Pancreas (tissue), 10 donors: ENCODE measurements at places on chromosomes 11 and 22. TPM values are rescaled to one million over a fixed set of nuclear protein-coding genes. Genes with fewer than 3 reads are reported as not detected.
A peak's percentile ranks its signal among the peaks of the same experiment; 100 is the strongest.

- H3K27me3 ChIP-seq: no peaks in the 10 kb centered on the region
- no peak overlapping the region for H3K27ac ChIP-seq
- no peaks in the 10 kb centered on the region for H3K4me1 ChIP-seq
These were observed 23.0 kb upstream of the TRAF6 start for GRCh38 chr11:36532941-36533601.

DNA sequence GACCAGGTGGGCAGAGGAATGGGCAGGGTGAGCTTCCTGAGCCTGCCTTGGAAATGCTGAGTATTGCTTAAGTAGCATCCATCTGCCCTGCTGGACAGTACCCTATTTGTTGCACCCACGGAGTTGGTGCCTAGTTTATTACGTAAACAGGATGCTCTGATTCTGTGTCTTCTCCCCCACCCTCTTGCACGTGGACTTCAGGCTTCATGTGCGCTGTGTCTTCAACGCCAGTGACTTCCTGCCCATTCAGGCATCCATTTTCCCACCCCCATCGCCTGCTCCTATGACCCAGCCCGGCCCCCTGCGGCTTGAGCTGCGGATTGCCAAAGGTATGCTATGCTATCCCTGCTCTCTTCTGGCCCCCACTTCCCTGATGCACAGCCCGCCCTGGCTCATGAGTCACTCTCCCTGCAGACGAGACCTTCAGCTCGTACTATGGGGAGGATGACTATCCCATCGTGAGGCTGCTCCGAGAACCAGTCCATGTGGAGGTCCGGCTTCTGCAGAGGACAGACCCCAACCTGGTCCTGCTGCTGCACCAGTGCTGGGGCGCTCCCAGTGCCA is 5.7 kb downstream of the ZP1 start:
- no peaks in the 10 kb centered on the region for H3K27me3 ChIP-seq
- H3K4me3 ChIP-seq: no peak overlapping the region
- DNase-seq: no peak
- H3K27ac ChIP-seq: no peak overlapping the region
- no peaks in the 10 kb centered on the region for H3K4me1 ChIP-seq
- no peaks in the 10 kb centered on the region for H3K36me3 ChIP-seq

Gene ABTB2
- 4.4 TPM for total RNA-seq

- DNase-seq: no peak
- no peak overlapping the region for H3K4me3 ChIP-seq
- peaks cover 7% of the 10 kb centered on the region for H3K36me3 ChIP-seq
- no peaks in the 10 kb centered on the region for H3K4me1 ChIP-seq
These were observed 16.3 kb upstream of the TMEM191C start for GRCh38 chr22:21450858-21451353.

Gene FGF3
- not detected for total RNA-seq

- DNase-seq: peak; percentile 11
- no peak overlapping the region for H3K27ac ChIP-seq
These were observed 2.8 kb upstream of the OR51M1 start for GRCh38 chr11:5380740-5381342.

- no peaks in the 10 kb centered on the region for H3K4me1 ChIP-seq
- no peak overlapping the region for H3K27ac ChIP-seq
- H3K27me3 ChIP-seq: no peaks in the 10 kb centered on the region
- DNase-seq: no peak
- no peaks in the 10 kb centered on the region for H3K36me3 ChIP-seq
- H3K4me3 ChIP-seq: no peak overlapping the region
These were observed 17.7 kb upstream of the TMPRSS5 start for GRCh38 chr11:113723787-113724186.

- H3K27ac ChIP-seq: peak overlapping the region; percentile 42
- no peaks in the 10 kb centered on the region for H3K27me3 ChIP-seq
- DNase-seq: peak; percentile 78
- no peak overlapping the region for H3K4me3 ChIP-seq
- H3K4me1 ChIP-seq: peaks cover 14% of the 10 kb centered on the region
These were observed 4.5 kb downstream of the LRRC75B start for GRCh38 chr22:24588381-24588756.

- no peak overlapping the region for H3K4me3 ChIP-seq
- no peaks in the 10 kb centered on the region for H3K27me3 ChIP-seq
- H3K27ac ChIP-seq: no peak overlapping the region
These were observed 97.8 kb downstream of the ALX4 start for GRCh38 chr11:44212128-44212527.

Gene CELSR1
- 1.2 TPM for total RNA-seq

DNA sequence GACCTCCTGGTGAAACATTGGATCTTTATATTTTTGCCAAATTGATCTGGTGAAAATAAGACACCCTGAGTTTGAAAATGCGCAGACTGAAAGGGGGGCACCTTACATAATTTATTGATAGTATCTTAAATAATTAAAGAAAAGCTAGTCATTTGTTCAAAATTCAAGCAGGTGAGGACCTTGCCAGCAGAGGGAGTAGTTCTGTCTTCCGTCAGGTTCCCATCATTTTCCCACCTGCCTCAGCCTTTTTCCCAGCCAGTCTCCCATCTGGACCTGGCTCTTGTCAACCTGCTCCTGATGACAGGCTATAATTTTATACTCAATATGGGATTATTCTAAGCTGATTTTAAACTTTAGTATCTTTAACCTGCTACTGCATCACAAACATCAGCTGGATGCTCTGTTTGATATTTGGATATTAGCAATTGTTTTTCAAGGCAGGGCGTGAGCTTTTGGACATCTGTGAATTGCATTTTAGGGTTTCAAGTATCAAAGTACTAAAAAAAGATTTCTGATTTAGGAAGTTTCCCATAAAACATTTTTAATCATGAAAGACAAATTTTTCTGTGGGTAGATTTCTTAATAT is 132.0 kb downstream of the ELP4 start:
- no peak for DNase-seq
- H3K27ac ChIP-seq: no peak overlapping the region
- no peaks in the 10 kb centered on the region for H3K27me3 ChIP-seq
- no peak overlapping the region for H3K4me3 ChIP-seq
- H3K4me1 ChIP-seq: no peaks in the 10 kb centered on the region
- no peaks in the 10 kb centered on the region for H3K36me3 ChIP-seq

DNA sequence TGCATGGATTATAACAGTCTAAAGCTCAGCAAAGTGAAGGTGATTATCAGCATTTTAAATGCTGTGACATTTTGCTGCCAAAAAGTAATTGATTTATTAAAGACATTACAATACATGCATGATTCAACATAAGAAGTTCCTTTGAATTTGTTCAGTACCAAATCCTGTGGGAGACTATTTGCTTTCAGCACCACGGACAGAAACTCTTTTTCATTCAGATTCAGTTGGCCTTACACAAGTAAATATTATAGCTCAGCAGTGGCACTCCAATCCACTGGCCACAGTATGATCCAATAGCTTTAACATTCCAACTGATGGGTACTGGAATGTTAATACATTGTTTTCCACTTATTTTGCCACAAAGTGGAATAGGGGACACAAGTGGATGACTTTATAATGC is 806.7 kb downstream of the NTM start:
- H3K4me3 ChIP-seq: no peak overlapping the region
- H3K27me3 ChIP-seq: no peaks in the 10 kb centered on the region
- no peak overlapping the region for H3K27ac ChIP-seq
- no peaks in the 10 kb centered on the region for H3K4me1 ChIP-seq
- H3K36me3 ChIP-seq: no peaks in the 10 kb centered on the region

Gene CERK
- total RNA-seq: 28.5 TPM

DNA sequence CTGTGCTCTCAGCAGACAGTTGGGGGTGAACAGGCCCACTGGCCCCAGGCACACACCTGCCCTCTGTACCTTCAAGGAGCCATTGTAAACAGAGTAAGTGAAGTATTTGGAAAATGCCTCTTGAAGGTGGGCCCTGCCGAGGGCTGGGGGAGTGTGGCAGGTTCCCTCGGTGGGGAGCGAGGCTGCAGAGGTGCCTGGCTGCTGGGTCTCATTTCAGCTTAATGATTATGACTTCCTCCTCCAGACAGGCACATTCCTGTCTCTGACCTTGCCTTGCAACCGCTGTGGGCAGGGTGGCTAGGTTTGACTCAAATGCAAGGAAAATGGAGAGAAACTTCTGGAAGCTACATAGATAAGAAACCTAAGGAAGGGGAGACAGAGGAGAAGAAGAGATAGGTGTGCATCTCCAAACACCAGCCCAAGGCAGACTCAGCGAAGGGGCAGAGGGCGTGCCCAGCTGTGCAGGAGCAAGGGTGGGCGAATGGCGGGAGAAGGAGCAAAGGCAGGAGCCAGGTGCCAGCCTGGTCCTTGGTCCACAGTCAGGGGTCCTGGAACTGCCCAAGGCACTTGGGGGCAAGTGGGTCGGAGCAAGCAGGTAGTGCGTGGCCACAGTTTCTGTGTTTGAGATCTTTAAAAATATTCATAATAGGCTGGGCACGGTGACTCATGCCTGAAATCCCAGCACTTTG is 14.0 kb downstream of the GRAMD4 start:
- no peaks in the 10 kb centered on the region for H3K27me3 ChIP-seq
- H3K4me3 ChIP-seq: no peak overlapping the region
- peak overlapping the region; percentile 54 for H3K27ac ChIP-seq
- H3K4me1 ChIP-seq: no peaks in the 10 kb centered on the region

DNA sequence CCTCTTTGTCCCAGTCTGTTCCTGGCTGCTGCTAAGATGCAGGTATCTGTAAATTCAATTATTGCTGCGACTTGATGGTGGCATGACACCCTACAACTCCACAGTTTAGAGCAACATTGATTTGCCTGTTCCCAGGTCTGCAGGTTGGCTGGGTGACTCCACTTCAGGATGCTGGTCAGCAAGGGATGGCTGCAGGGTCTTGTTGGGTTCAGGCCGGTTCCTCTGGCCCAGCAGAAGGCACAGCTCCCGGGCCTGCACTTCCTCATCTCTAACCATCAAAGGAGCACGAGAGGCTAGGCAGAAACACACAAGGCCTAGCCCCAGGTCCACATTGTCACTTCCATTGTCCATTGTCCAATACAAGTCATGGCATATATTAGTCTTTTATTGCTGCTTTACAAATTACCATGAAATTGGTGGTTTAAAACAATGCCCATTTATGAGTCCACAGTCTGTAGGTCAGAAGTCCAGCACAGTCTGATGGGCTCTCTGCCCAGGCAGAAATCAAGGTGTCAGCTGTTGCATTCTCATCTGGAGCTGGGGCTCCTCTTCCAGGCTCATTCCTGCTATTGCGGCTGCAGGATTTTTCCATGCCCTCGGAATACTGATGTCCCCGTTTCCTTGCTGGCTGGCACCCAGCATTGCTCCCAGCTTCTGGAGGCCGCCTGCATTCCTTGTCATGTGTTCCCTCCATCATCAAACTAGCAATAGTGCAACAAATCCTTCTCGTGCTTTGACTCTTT is 96.6 kb upstream of the LMO1 start:
- H3K36me3 ChIP-seq: no peaks in the 10 kb centered on the region
- H3K27ac ChIP-seq: no peak overlapping the region
- H3K4me1 ChIP-seq: no peaks in the 10 kb centered on the region
- no peaks in the 10 kb centered on the region for H3K27me3 ChIP-seq

Gene DRD2
- total RNA-seq: not detected

- H3K36me3 ChIP-seq: no peaks in the 10 kb centered on the region
- DNase-seq: no peak
- H3K27ac ChIP-seq: no peak overlapping the region
- H3K4me1 ChIP-seq: no peaks in the 10 kb centered on the region
- H3K4me3 ChIP-seq: no peak overlapping the region
- H3K27me3 ChIP-seq: no peaks in the 10 kb centered on the region
These were observed 154.3 kb downstream of the FBXO7 start for GRCh38 chr22:32628628-32629572.

Gene COA4
- 27.0 TPM for total RNA-seq

GRCh38 chr11:134905517-134905916 is 493.5 kb upstream of the B3GAT1 start:
- H3K27me3 ChIP-seq: peaks cover 5% of the 10 kb centered on the region
- no peaks in the 10 kb centered on the region for H3K4me1 ChIP-seq
- no peak overlapping the region for H3K27ac ChIP-seq

Gene DEPDC7
- total RNA-seq: 2.9 TPM

- H3K4me1 ChIP-seq: peaks cover 57% of the 10 kb centered on the region
- H3K27ac ChIP-seq: peak overlapping the region; percentile 99
- peak; percentile 59 for DNase-seq
- H3K27me3 ChIP-seq: no peaks in the 10 kb centered on the region
These were observed 5.4 kb upstream of the FTH1 start for GRCh38 chr11:61972672-61973475.

Gene CASP1
- total RNA-seq: 13.8 TPM

DNA sequence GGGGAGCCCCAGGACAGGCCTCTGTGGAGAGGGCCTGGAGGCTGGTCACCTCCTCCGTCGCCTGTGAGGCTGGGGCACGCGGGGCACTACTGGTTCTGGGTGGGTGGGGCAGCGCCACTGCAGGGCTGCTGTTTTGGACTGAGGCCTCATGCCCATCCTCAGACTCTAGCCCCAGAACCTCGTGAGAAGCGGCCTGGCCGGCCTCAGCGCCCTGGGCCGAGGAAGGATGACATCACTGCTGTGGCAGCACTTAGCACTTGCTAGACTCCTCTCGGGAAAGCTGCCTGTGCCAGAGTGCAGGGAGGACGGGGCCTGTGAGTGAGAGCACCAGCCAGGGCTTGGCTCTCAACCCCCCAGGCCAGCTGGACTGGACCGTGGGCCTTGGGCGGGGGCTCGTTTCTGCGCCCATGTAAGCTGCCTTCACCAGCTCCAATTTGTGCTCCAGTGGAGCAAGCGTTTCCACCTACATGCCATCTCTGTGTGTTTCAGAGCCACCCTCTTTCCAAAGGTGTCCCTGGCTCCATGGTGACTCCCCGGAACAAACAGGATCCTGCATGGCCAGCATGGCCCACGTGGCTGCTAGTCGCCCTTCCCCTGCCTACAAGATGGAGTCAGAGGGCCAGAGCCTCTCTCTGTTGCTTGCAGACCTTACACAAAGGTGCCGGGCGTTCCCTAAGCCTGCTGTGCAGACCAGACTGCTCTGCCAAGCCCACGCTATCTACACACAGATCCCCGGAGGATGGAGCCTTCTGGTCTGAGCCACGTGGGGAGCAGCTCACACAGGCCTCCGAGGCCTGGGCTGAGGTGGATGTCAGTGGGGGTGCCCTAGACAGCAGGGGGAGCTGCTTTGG is 102.9 kb downstream of the CTTN start:
- no peak overlapping the region for H3K27ac ChIP-seq
- no peaks in the 10 kb centered on the region for H3K4me1 ChIP-seq
- no peaks in the 10 kb centered on the region for H3K27me3 ChIP-seq
- no peaks in the 10 kb centered on the region for H3K36me3 ChIP-seq

Gene KCNJ4
- not detected for total RNA-seq

Gene GPHA2
- 9.5 TPM for total RNA-seq

DNA sequence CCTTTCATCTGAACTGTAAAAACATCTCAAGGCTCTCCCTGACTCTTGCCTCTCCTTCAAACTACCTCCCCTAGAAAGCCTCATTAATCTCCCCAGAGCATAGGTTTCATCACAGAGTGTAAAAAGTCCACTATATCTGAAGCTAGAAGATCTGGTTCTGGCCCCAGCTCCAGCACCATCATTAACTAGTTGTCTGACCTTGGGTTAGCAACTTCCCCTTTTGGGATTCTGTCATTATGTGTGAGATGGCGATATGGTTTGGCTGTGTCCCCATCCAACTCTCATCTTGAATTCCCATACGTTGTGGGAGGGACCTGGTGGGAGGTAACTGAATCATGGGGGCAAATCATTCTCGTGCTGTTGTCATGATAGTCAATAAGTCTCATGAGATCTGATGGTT is 97.3 kb downstream of the KCNC1 start:
- no peaks in the 10 kb centered on the region for H3K36me3 ChIP-seq
- DNase-seq: no peak
- no peak overlapping the region for H3K4me3 ChIP-seq
- no peaks in the 10 kb centered on the region for H3K4me1 ChIP-seq
